ENCODE measurements at places on chromosomes 1 and 21.

DNA sequence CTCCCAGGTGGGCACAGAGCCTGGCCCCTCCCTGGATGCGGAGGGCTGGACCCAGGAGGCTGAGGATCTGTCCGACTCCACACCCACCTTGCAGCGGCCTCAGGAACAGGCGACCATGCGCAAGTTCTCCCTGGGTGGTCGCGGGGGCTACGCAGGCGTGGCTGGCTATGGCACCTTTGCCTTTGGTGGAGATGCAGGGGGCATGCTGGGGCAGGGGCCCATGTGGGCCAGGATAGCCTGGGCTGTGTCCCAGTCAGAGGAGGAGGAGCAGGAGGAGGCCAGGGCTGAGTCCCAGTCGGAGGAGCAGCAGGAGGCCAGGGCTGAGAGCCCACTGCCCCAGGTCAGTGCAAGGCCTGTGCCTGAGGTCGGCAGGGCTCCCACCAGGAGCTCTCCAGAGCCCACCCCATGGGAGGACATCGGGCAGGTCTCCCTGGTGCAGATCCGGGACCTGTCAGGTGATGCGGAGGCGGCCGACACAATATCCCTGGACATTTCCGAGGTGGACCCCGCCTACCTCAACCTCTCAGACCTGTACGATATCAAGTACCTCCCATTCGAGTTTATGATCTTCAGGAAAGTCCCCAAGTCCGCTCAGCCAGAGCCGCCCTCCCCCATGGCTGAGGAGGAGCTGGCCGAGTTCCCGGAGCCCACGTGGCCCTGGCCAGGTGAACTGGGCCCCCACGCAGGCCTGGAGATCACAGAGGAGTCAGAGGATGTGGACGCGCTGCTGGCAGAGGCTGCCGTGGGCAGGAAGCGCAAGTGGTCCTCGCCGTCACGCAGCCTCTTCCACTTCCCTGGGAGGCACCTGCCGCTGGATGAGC, 34.2 kb downstream of the TRIM11 start:
- no peak for DNase-seq

DNA sequence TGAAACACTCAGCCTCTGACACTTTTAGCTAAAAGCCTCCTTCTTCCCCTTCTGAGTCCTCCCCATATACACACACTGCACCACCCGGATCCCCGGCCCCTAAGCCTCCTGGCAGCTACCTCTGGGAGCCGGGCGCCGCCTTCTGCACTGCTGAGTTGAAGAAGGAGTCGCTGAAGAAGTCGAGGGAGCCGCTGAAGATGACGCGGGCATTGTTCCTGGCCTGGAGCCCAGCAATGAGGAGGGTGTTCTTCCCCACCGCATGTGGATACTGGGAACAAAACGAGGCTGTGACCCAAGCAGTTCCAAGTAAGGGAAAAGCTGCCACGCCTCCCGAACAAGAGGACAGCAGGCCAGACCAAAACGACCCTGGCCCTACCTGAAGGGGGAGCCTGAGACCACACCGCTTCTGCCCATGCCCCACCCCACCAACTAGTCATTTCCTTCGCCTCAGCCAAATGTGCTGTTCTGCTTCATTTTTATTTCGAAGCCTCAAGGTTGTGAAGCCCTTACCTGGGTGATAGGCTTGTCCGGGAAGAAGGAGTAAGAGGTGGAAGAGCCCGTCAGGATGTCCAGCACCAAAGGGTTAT, 7.0 kb downstream of the DDOST start:
- no peak for DNase-seq

GRCh38 chr1:8845104-8846097, 28.0 kb upstream of the RERE start:
- no peak for DNase-seq

- DNase-seq: no peak
These were observed 14.1 kb downstream of the TTC39A start for GRCh38 chr1:51316113-51316845.

DNA sequence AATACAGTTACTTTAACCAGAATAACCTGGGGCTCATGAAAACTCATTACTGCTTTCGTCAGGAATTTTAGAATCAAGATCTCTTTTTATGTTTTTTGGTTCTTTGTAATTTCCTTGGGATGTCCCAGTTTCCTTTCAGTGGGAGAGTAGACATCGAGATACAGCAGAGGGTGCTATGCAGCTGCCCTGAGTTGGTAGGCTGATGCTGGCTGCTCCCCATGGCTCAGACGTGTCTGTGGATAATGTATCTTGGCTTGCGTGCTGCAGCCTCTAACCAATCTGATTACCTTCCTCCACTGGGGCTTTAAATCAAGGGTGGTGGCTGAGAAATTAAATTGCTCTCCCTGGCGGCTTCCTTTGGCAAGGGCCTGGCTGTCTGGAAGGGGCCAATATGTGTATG, 253.7 kb downstream of the CACNA1E start:
- DNase-seq: no peak

All from activated CD4-positive, alpha-beta T cell treated with anti-CD3 and anti-CD28 coated beads, Interleukin-2, amount 50 U/mL, for 1 hour (primary cell).